ENCODE measurements at places on chromosomes 6 and 20.

DNA sequence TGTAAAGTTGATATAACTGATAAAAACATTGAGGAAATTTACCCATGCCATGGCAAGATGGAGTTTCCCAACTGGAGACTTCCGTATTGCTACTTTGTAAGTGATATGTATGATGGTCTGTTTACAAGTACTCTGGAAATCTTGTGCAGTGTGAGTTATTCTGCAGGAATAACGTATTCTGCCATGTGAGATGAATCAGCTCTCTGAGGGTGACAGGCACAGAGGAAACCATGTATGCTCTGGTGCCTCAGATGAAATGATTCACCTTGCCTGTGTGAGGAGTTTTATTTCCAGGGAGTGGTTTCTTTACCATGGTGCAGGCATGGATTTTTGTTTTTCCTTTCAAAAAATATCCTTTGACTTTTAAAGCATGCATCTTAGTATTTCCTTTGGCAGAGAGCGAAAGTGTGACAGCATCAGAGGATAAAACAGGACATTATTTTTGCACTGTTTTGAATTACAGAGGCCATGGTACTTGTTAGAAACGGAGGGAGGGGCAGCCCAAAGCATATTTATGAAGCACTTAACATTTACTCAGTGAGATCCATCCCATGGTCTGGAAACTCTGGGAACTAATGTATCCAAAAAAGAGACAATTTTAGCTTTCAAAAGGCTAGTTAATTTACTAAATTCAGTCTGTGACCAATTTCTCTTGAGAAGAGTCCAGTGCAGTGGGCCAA lies 36.0 kb upstream of the MTRF1L start:
- peak; percentile 19 for DNase-seq

- no peak for DNase-seq
Observed at GRCh38 chr20:17803765-17804164, 104.0 kb downstream of the BANF2 start.

- no peak for DNase-seq
Observed at GRCh38 chr20:33475381-33476152, 14.3 kb upstream of the CBFA2T2 start.

- no peak for DNase-seq
Observed at GRCh38 chr20:36483919-36484808, 57.2 kb upstream of the MYL9 start.

GRCh38 chr20:20551409-20551808 lies 161.0 kb downstream of the RALGAPA2 start:
- DNase-seq = no peak

DNA sequence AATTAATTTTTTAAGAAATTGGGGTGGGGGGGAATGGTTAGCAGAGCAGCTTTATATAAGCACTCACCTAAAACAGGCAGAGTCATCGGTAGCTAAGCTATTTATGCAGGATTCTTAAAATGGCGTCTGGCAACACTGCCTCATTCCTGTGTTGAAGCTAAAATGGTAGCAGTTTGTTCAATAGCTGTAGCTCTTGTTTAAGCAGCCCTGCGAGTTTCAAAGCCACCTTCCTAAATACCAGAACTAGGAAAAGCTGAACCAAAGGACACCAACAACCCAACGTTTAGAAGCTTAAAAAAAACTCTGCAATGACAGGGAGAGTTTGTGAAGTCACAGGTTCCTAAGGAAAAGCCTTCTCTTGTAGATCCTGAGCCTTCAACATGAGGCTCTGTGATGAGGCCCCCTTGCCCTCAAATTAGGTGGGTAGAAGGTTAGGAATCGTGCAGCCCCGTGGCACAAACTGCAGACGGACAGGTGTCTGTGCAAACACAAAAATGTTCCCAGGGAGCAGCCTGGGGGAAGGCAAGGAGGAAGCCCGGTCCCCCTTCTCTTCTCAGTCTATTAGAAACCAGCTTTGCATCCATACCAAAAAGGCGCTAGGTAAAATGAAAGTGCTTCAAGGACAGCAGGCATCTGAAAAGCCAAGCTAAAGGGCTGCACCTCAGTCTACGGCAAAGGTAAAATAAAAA lies 4.7 kb downstream of the ZMYND8 start:
- no peak for DNase-seq

- DNase-seq = no peak
Observed at GRCh38 chr6:43897571-43898302, 127.7 kb downstream of the VEGFA start.

DNA sequence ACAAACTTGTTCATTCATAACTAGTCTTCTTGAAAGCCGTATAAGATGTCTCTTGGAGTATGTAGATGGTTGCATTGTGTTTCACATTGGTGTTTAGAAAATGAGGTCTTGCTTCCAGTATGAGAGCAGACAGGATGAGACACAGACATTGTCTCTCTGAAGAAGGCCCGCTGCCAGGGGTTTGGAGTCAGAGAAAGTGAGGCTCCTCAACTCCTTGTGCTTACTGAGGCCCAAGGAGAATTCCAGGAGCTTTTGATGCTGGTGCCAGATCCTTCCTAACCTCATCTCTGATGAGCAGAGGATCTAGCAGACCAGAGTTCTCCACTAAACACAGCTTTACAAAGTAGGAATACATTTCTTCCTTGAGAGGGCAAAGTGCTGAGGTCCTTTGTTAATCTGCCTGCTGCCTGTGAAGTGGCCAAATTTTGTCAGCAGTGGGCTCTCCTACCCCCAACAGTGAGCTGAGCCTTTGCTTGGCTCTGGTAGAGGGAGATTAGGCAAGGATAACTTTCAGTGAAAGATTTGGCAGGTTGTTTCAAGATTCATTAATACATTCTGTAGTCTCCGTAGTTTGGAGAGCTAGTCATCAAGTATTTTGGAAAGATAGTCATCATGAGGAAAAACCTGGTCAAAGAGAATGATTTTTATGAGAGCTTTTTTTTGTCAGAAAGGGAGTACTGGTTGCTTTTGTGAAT lies 9.7 kb downstream of the MAPRE1 start:
- DNase-seq = peak; percentile 54

DNA sequence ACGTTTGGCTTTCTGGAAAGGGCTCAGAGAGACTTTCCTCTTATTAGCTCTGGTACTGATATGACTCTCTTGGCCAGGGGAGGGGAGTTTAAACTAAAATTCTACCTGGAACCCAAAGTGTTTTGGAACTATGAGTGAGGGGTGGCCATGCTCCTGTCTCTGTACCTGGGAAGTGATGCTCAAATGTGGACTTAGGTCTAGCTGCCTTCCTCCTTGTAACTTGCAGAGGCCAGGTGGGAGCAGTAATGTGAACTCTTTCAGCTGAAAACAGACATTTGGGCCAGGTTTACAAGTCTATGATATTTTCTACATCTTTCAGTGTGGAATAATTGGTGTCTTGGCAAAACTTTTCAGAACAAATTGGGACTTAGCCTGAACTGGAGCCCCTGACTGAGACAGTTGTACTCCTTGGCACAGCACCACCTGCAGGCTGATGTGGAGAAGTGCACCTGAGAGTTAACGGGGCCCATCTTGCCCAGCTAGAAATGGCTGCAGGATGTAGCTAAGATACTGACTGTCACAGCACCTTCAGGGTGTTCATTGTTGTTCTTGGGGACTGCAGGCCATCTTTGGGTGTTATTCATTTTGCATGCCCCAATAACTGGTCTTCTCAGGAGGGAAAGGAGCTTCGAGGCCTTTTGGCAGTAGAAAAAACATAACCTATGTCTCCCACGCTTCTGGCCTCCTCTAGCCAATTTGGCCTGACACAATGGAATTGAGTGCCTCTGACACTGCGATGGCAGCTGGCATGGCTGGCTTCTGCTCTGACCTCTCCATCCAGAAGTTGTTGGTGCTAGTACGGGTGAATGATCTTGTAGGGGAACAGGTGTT lies 37.1 kb downstream of the CD109 start:
- peak; percentile 84 for DNase-seq

GRCh38 chr20:2237059-2237458 lies 58.7 kb upstream of the TGM3 start:
- DNase-seq = peak; percentile 95

GRCh38 chr6:146775220-146775619 lies 176.4 kb downstream of the ADGB start:
- DNase-seq = no peak

GRCh38 chr6:52667572-52667971 lies 3.3 kb upstream of the TMEM14A start:
- no peak for DNase-seq

DNA sequence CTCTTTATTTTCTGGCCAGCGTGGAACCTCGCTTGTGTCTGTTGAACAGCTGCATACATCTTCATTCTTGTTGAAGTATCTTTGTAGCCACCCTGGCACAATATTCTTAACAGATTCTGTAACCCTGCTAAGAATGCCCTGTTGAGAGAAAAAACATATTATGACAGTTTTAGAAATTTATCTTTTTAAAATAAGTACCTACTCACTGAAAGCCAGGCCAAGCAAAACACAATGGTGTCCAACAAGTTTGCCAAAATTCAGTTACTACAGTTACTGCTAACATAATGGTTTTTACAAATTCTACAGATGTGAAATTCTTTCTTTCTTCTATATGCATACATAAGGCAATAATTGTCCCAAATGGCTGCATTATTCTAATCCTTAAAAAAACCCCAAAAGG lies 18.2 kb downstream of the NUP153 start:
- DNase-seq = peak; percentile 3

DNA sequence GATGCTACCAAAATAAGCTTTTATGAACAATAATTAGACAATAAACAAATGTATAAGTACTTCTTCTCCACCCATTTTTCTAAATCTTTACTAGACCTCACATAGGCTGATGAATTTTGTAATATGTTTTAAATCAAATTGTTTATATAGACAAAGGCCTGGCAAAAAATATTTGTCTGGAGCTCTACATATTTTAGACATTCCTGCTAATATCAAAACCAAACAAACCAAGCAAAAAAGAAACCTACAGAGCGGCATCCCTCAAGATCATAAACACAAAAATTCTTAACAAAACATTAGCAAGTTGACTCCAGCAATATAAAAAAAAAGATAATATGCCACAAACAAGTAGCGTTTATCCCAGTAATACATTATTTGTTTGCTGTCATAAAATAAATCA lies 87.2 kb downstream of the ADAT2 start:
- DNase-seq = no peak

- DNase-seq = no peak
Observed at GRCh38 chr20:57398231-57398821, 7.1 kb downstream of the RBM38 start.

DNA sequence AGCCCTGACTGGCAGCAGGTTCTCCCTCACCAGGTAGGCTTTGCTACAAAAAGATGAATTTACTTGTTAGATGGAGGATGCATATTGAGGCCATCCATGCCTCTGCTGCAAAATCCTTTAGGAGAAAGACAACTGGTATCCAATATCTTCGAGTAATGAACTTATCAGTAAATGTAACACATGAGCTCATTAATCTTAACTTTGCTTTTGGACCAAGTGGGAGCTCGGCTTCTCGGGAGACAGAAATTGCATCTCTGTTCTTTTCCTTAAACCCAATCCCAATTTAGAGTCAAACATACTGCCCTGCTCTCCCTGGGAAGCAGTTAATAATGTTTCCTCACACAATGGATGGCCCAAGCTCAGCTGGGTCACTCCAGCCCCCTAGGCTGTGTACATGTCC lies 330.5 kb downstream of the ZFAND3 start:
- no peak for DNase-seq

DNA sequence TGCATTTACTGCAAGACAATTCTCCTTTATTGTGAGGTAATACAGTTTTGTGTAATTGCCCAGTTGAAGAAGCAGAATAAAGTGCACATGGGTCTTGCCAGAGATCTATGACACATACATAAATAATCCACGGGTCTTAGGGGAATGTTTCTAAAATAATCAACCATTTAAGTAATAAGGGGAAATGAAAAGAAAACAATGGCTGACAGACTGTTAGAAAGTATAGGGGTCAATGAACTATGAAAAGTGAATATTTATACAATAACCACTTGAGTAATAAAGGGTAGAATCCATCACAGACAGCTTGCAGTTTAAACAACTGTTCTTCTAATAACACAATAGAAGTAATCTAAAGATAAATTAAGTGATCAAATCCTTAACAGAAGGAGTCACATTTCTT lies 477.2 kb downstream of the EYS start:
- no peak for DNase-seq

All from GM03348 (cell line).